Stomach (tissue), 19 donors: ENCODE measurements at places on chromosomes 5 and 9. TPM values are rescaled to one million over a fixed set of nuclear protein-coding genes. Genes with fewer than 3 reads are reported as not detected.

Gene PCDH1
- 35.3 TPM for total RNA-seq

GRCh38 chr9:124254261-124254682 is 3.5 kb upstream of the NEK6 start:
- no peak overlapping the region for H3K4me3 ChIP-seq
- H3K36me3 ChIP-seq, result no peaks in the 10 kb centered on the region
- DNase-seq, result no peak
- H3K27ac ChIP-seq, result no peak overlapping the region
- no peaks in the 10 kb centered on the region for H3K27me3 ChIP-seq

GRCh38 chr9:134565316-134565915 is 76.2 kb upstream of the COL5A1 start:
- no peak overlapping the region for H3K4me3 ChIP-seq
- H3K27me3 ChIP-seq, result no peaks in the 10 kb centered on the region
- H3K4me1 ChIP-seq, result no peaks in the 10 kb centered on the region
- no peaks in the 10 kb centered on the region for H3K36me3 ChIP-seq
- H3K27ac ChIP-seq, result no peak overlapping the region
- DNase-seq, result no peak

- no peaks in the 10 kb centered on the region for H3K27me3 ChIP-seq
- peak; percentile 59 for DNase-seq
- H3K4me3 ChIP-seq, result no peak overlapping the region
- H3K27ac ChIP-seq, result no peak overlapping the region
- no peaks in the 10 kb centered on the region for H3K36me3 ChIP-seq
Measured at GRCh38 chr5:39341896-39342295, 22.4 kb downstream of the C9 start.

- no peak for DNase-seq
- no peaks in the 10 kb centered on the region for H3K27me3 ChIP-seq
- no peaks in the 10 kb centered on the region for H3K36me3 ChIP-seq
- H3K4me1 ChIP-seq, result no peaks in the 10 kb centered on the region
- no peak overlapping the region for H3K4me3 ChIP-seq
Measured at GRCh38 chr9:136754626-136755301, 3.3 kb downstream of the LCN8 start.
